ENCODE measurements at places on chromosomes 16 and 17.
A peak's percentile ranks its signal among the peaks of the same experiment; 100 is the strongest.

DNA sequence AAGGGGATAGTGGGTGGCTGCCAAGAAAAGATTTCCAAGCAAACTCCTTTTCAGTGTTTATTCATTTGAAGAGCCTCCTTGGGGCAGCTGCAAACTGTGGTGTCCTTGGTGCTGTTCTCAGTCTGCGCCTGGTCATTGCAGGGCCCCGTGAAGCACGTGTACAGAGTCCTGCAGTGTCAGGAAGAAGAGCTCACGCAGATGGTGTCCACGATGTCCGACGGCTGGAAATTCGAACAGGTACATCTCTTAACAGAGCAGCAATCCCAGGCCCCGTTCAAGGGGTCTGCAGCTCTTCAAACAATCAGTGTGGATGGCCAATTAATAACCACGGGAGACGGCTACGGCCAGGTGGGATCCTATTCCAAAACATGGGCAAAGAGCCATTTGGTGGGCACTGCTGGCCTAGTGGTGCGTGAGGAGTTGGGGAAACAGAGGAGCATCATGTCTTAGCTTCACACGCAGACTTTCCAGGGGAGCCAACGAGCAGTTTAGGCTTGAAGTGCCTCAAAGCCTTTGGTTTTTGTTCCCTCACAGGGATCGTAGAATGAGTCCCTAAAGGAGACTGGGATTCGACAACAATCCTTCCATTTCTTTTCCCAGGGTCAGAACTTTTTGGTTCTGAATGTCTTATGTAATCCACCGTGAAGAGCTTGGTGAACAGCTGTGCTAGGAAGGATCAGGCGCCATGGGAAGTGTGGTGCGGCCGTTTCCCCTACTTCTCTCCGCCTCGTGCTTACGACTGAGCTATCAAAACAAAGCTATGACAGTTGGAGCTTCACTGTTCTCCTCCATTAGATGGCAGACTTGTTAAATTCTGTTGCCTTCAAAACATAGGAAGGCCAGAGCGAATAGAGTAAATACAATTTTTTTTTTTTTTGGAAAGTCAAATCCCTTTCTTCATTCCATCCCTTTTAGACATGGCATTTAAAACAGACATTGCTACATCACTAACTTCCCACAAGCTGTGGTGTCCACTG is 12.6 kb downstream of the KCTD2 start:
- DNase-seq = no peak

DNA sequence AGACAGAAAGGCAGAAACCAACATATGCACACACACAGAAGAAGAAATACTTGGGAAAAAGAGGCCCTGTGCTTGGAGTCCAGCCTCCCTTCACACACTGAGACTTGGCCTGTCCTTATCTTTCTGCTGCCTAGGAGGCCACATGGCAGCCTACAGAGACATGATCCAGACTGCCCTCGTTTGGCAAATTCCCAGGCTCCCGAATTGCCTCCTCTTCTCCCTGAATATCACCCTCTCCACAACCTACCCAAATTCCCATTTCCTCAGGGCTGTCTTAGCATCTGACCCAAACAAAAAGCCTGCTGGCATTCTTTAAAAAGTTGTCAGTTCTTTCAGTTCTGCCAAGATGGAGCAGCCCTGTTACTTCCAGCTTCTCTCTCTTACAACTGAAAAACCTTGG is 59.8 kb downstream of the DNAH17 start:
- no peak for DNase-seq

GRCh38 chr16:564690-565418 is 2.0 kb upstream of the NHLRC4 start:
- DNase-seq = no peak

DNA sequence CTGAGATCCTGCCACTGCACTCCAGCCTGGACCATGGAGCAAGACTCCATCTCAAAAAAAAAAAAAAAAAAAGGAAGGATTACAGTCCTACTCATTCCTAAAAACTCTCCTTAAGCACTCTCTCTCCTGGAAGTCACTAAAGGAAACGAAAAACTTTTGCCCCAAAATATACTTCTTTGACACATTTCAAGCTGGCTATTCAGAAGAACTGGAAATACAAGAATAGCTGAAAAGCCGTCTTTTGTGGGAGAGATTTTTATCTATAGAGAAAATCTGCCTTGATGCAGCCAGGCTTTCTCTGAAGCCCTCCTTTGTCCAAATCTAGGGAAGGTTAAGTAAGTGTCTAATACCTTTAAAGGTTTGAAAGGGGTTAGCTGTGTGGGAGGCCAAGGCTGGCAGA is 16.9 kb upstream of the MARVELD3 start:
- no peak for DNase-seq

DNA sequence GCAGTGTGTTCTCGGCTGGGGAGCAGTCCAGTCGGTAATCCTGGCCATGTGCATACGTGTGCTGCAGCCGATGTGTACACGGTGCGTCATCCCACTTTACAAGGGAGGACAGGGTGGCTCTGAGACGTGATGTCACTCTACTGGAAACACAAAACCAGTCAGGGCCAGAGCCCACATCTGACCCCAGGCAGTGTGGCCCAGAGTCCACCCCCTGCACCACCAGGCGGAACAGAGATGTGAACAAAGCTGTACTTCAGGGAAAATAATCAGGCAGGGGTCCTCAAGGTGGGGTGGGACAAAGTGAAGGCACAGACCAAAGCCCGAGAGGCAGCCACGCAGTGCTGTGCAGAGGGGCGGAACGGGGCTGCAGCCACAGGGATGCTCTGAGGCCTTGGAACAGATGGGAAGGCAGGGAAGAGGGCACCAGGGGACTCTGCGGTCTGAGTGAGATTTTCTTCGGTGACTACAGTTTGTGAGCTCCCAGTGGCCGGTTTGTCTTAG is 181.5 kb downstream of the ZNF423 start:
- no peak for DNase-seq

DNA sequence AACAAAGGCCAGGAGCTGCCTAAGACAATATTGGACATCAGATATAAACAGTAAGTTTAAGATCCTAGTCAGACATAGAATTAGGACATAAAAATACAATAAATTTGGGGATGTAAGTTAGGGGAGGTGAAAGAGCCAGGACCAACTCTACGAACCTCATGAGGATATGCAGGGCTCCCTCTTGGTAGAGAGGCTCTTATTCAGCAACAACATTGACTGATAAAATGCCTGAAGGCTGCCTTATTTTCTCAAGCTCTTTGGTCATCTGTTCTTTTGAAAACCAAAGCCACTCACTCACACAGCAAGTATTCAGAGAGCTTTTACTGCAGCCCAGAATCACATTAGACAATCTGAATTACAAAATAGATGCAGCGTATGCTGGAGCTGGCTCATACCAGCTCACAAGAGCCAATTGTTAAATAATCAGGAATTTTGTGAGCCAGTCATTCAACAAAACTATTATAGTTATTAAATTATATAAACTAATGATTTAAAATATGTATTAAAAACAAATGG is 108.6 kb upstream of the CLEC3A start:
- no peak for DNase-seq

DNA sequence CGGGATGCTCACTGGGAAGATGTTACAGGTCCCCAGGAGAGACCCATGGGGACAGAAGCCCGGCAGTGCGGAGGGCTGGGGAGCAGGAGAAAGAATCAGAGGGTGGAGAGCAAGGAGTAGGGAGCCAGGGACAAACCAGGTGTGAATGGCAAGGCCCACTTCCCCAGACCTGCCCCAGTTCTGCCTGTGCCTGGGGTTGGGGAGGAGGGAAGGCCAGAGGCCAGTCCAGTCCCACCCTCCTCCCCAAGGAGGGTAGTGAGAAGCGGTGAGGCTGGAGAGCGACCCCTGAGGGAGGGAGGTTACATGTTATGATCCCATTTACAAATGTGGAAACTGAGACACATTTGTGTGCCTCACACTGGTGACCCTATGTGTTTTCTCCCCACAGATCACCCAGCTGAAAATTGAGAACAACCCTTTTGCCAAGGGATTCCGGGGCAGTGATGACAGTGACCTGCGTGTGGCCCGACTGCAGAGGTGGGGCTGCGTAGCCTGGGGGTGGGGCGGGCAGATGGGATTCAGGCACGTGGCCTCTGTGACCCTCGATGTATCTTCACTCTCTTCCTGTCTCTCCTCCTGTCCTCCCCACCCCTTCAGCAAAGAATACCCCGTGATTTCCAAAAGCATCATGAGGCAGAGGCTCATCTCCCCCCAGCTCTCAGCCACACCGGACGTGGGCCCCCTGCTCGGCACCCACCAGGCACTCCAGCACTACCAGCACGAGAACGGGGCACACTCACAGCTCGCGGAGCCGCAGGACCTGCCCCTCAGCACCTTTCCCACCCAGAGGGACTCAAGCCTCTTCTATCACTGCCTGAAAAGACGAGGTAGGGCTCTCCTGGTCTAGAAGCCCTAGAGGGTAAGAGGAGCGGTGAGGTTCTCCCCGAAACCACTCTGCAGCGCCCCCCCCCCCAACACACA is 27.5 kb downstream of the TBX4 start:
- DNase-seq = no peak

DNA sequence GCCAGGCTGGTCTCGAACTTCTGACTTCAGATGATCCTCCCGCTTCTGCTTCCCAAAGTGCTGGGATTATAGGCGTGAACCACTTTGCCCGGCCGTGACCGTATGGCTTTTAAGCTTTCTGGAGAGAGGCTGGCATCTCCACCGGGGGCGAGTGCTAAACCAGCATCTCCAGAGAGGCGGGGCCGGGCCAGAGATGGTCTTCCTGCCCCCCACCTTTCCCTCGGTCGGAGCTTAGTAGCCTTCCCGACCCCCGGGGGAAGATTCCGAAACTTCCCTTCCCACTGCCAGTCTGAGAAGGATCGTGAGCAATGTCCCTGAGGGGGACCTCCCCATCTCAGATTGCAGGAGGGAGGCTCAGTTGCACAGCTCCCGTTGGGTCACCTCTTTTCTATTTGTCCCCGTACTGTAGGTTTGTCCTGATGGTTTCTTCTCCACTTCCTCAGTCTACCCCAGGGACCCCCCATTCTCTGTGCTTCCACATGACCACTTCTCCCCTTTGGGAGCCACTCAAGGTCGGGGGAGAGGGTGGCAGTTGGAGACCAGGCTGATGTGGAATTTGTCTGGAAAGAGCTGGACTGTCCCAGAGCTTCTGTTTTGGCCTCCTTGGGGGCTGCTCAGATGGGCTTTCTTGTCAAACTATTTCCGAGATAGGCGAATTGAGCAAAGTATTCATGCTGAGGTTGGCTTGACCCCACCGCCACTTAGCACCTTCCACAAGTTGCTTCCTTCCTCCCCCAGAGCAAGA is 18.2 kb downstream of the IGF2BP1 start:
- peak; percentile 41 for DNase-seq

DNA sequence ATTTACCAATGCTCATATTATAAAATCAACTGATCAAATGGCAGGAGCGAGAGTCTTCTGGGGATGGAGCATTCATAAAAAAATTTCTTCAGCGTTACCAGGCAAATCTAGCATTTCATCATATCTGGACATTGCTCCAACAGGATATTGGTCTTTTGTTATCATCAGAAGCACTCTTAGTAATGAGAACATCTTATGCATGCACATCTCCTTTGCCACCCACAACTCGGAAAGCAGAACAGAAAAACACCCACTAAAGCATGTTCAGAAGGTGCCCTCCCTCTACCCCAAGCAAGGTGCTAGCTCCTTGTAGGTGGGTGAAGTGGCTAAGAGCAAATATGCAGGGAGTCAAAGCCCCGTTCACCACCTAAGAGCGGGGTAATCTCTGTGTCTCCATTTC is 18.9 kb downstream of the ARHGAP17 start:
- no peak for DNase-seq

GRCh38 chr16:57361404-57361803 is 2.8 kb downstream of the CCL22 start:
- DNase-seq = no peak

GRCh38 chr16:30490210-30490609 is 17.7 kb downstream of the ITGAL start:
- no peak for DNase-seq

GRCh38 chr17:32917842-32918241 is 10.1 kb upstream of the TMEM98 start:
- no peak for DNase-seq

DNA sequence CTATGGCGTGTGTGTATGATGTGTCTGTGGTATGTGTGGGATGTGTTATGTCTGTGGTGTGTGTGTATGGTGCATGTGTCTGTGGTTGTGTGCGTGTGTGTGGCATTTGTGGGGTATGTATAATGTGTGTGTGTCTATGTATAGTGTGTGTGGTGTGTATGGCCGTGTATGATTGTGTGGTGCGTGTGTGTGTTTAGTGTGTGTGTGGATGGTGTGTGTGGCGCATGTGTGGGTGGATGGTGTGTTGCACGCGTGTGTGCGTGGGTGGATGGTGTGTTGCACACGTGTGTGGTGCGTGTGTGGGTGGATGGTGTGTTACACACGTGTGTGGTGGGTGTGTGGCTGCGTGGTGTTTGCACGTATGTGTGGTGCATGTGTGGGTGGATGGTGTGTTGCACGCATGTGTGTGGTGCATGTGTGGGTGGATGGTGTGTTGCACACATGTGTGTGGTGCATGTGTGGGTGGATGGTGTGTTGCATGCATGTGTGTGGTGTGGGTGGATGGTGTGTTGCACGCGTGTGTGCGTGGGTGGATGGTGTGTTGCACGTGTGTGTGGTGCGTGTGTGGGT is 5.6 kb upstream of the SLC38A10 start:
- DNase-seq = no peak

DNA sequence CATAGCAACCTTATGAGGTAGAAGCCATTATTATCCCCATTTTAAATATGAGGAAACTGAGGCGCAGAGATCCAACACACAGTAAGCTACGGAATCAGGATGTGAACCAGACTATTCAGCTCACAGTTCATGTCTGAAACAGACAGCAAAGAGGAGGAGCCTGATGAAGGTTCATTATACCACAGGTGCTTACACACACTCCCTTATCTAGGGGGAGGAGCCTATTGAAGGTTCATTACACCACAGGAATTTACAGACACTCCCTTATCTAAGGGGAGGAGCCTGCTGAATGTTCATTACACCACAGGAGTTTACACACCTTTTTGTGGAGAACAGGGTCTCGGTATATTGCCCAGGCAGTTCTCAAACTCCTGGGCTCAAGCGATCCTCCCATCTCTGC is 21.9 kb downstream of the C16orf95 start:
- no peak for DNase-seq

- no peak for DNase-seq
Observed at GRCh38 chr17:7703584-7704479, 1.2 kb upstream of the EFNB3 start.

DNA sequence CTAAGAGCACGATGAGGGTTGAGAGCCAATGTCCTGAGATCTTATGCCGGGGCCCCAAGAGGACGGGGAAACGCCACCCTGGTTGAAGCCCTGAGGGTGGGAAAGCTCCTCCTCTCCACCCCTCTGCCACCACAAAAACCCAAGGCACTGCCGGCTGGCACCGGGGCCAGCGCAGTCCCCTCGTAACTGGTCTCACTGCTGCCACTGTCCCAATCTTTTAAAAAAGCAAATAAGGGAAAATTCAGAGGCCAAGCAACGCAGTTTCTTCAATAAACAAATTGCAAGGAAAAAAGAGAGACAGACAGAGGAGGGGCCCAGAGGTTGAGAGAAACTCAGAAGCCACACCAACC is 6.7 kb downstream of the GRIN2C start:
- no peak for DNase-seq

GRCh38 chr16:27398894-27399853 is 2.8 kb upstream of the IL21R start:
- DNase-seq = no peak
